Smooth muscle cell of the pulmonary artery (primary cell): ENCODE measurements at places on chromosomes 1 and 21. TPM values are rescaled to one million over a fixed set of nuclear protein-coding genes. Genes with fewer than 3 reads are reported as not detected.

COX20 gene
- 12.4 and 24.3 TPM in 2 replicates for total RNA-seq

SLC30A10 gene
- 0.07 TPM in 1 of 2 replicates, not detected in the other for total RNA-seq

HRNR gene
- total RNA-seq: not detected in 2 replicates

BRINP3 gene
- 0.07 TPM in 1 of 2 replicates, not detected in the other for total RNA-seq

LRRC7 gene
- 0.07 TPM in 1 of 2 replicates, not detected in the other for total RNA-seq

FCER1A gene
- total RNA-seq: not detected in 2 replicates

LCE6A gene
- not detected in 2 replicates for total RNA-seq

CA14 gene
- total RNA-seq: not detected in 2 replicates

RBM11 gene
- total RNA-seq: 0.26 TPM in 1 of 2 replicates, not detected in the other

WNT3A gene
- not detected in 2 replicates for total RNA-seq

MARK1 gene
- total RNA-seq: 1.2 and 2.0 TPM in 2 replicates

CLIC4 gene
- total RNA-seq: 366 and 460 TPM in 2 replicates

OR2M3 gene
- not detected in 2 replicates for total RNA-seq

CLIC6 gene
- not detected in 2 replicates for total RNA-seq

TMEM200B gene
- total RNA-seq: 4.3 and 12.2 TPM in 2 replicates

VHLL gene
- total RNA-seq: 0.13 and 0.92 TPM in 2 replicates

ANKRD65 gene
- 0.17 and 0.39 TPM in 2 replicates for total RNA-seq

C1orf94 gene
- 0.07 TPM in 1 of 2 replicates, not detected in the other for total RNA-seq

SIPA1L2 gene
- 5.0 and 6.9 TPM in 2 replicates for total RNA-seq

OR2T12 gene
- total RNA-seq: not detected in 2 replicates

VSIG8 gene
- total RNA-seq: 0.07 TPM in 1 of 2 replicates, not detected in the other

S100A9 gene
- total RNA-seq: 0.56 TPM in 1 of 2 replicates, not detected in the other

FAM229A gene
- total RNA-seq: 0.98 and 1.1 TPM in 2 replicates

CAMK2N1 gene
- total RNA-seq: 7.2 and 16.1 TPM in 2 replicates

KCNH1 gene
- total RNA-seq: 0.63 and 8.9 TPM in 2 replicates

SLC45A1 gene
- total RNA-seq: 4.2 and 5.6 TPM in 2 replicates

RTCA gene
- total RNA-seq: 40.3 and 45.4 TPM in 2 replicates

EVA1C gene
- 8.5 TPM in 2 replicates for total RNA-seq

GPR52 gene
- total RNA-seq: 0.78 and 1.1 TPM in 2 replicates

PRMT6 gene
- 13.0 and 14.4 TPM in 2 replicates for total RNA-seq

HIVEP3 gene
- total RNA-seq: 0.46 and 2.1 TPM in 2 replicates

SPRR2F gene
- total RNA-seq: not detected in 2 replicates

LCE1E gene
- not detected in 2 replicates for total RNA-seq

FCGR2B gene
- not detected in 2 replicates for total RNA-seq

ACTN2 gene
- total RNA-seq: 0.53 and 1.0 TPM in 2 replicates

ZBED6 gene
- 8.2 and 14.2 TPM in 2 replicates for total RNA-seq

NUF2 gene
- 2.4 and 7.0 TPM in 2 replicates for total RNA-seq
